ENCODE measurements at places on chromosomes 16 and 17. TPM values are rescaled to one million over a fixed set of nuclear protein-coding genes. Genes with fewer than 3 reads are reported as not detected.
A peak's percentile ranks its signal among the peaks of the same experiment; 100 is the strongest.

GRCh38 chr17:28345419-28346198 is 10.0 kb downstream of the TNFAIP1 start:
- peak; percentile 25 for DNase-seq

- DNase-seq: no peak
Measured at GRCh38 chr17:28751600-28752366, 8.0 kb downstream of the TRAF4 start.

The SPAG7 gene
- 51.2 TPM for total RNA-seq

The FBXO39 gene
- 6.9 TPM for total RNA-seq

The C16orf87 gene
- total RNA-seq: 8.9 TPM

- DNase-seq: no peak
Measured at GRCh38 chr16:47643323-47644000, 182.3 kb downstream of the PHKB start.

GRCh38 chr17:66190738-66191592 is 968 bp downstream of the CEP112 start:
- peak; percentile 52 for DNase-seq

The RHBDL3 gene
- under 0.01 TPM for total RNA-seq

The MNT gene
- 2.8 TPM for total RNA-seq

The HOXB1 gene
- total RNA-seq: not detected

GRCh38 chr17:81417049-81417878 is 22.0 kb downstream of the BAHCC1 start:
- DNase-seq: no peak

DNA sequence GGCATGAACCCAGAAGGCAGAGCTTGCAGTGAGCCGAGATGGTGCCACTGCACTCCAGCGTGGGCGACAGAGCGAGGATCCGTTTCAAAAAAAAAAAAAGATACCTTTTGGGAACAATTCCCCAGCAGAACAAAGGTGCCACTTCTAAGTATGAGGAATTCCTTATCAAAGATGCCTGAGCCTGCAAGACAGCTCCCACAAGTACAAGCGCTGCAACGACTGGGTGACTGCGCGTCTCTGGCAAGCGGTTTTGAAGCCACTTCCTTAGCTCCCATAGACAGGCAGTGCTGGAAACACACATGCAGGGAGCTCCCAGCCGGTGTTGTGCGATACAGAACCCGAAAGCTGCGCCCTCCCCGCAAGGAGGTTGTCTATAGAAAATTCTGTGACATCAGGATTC is 60.5 kb downstream of the ADCY9 start:
- no peak for DNase-seq

GRCh38 chr17:67253384-67253783 is 8.4 kb upstream of the HELZ start:
- no peak for DNase-seq

DNA sequence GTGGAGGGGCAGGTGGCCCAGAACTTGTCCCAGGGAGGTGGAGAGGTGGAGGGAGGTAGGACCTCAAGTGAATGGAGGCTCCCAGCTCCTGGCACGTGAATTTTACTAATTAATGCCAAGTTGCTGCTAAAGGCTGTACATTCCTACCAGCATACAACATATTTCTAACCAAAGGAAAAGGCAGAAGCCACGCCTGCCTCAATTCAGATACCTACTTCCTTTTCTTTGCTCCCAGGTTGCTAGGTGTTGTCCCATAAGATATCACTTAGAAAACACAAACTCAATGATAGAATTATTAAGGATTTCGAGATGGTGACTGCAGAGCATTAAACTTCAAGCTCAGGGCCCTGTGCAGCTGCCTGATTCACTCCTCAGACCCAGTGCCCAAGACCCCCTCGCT is 20.5 kb upstream of the SMPD3 start:
- DNase-seq: no peak

DNA sequence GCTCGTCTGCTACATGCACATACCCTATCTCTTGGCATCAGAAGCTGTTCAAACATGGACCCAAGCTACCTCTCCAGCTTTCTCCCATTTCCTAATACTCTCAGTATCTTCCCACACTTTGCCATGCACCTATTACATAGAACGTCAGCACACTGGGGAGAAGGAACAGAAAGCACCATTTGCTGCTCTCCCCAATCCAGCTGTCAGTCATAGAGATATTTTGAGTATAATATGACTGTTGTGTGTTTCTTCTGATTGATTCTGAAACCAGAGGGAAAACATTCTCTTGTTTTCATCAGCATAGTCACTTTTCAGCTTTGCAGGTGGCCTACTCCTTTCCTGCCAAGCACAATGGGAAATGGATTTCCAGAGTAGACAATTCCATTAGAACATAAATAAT is 107.1 kb downstream of the ADAMTS18 start:
- no peak for DNase-seq

The SGCA gene
- total RNA-seq: not detected

DNA sequence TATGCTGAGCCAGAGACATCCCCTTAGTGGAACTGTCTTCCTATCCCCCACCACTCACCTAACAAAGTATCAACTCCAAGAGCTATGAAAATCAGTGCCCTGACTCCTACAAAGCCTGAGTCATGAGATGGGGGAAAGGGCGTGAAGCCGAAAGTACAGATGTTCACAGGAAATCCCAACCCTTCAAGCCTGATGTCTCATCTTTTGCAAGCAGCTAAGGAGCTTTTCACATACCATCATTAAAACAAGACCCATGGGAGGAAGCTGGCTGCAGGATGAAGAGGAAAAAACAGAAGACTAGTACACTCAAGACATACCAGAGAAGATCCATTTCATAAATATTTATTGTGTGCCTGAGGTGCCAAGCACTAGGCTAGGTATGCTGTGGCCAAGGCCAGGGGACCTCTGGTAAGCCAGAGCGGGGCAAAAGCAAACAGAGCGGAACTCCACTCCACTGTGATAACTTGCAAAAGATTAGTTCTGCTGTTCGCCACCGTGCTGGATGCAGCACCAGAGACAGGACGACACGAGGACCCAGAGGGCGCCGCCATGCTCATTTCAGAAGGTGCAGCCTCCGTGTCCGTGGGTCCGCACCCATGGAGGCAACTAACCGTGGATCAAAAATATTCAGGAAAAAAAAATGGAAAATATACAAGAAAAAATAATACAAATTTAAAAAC is 4.5 kb upstream of the MNT start:
- peak; percentile 88 for DNase-seq

DNA sequence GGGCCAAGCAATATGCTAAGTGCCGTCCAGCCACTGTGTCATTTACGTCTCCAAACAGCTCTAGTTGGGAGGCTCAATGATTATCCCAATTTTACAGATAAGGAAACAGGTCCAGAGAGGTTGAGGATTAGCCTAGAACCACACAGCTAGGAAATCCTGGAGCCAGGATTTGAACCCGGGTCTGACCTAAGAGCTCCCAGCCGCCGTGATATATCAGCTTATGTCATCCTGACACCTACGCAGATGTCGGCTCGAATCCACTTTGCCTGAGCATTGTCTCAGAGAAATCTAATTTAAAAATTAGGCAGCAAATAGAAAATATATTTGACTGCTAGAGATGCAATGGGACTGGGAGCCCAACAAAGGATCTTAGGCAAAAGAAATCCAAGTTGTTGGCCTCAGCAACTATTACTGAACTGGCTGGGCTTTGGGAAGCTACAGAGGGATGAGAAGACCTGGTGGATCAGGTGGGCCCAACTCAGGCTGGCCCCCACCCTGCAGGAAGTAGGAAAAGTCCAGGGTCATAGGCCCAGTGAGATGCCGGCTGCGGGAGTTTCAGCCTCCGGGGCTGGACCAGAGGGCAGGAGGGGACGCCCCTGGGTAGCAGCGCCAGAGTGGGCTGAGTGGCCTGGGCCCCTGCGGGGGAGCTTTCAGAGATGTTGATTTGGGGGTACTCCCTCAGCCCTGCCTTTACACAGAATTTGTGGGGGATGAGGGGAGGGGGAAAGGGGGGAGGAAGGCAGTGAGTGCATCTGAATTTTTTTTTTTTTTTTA is 35.1 kb upstream of the IL21R start:
- DNase-seq: peak; percentile 30

DNA sequence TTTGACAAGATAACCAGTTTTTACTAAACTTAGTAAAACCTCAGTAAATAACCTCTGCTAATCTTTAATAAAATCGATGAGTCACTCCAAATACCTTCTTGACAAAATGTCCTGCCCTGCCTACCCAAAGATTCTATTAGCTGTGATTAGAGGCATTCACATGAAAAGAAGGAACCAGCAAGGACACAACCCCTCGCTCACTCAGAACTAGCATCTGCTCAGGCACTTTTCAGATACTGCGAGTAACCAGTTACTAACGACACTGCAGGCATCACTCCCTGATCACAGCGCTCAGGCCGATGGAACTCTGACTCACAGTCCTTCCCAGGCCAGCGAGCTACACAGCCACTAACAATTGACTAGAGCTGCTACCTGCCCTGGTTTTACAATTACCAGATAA is 24.3 kb downstream of the PELP1 start:
- peak; percentile 72 for DNase-seq
